ENCODE measurements at places on chromosomes 6 and 20.

DNA sequence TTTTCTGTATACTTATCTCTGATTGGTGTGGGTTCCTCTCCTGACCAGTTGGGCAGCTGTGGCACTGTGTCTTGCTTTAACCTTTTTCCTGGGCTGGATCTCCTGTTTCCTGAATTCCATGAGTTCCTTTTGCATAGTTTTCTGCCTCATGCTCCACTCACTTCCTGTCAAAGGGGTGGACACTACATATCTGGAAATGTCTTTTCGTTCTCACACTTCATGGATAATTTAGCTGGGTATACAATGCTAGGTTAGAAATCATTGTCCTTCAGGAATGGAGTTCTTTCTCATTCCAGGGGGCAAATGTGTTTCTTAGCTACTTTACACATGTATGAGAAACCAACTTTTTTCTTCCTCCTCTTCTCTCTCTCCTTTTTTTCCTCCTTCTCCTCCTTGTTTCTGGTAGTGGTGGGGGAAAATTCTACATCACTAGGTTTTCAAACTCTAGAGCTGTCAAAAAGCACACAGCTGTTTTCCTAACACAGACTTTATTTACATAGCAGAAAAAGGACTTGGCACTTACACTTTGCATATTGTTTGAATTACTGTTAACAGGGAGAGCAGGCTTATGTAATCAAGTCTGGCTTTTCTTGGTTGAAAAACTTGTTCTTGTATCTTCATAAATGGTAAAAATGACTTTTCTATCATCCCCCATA lies 9.0 kb upstream of the DDX27 start:
- no peak for DNase-seq

GRCh38 chr6:129006724-129007514 lies 124.0 kb downstream of the LAMA2 start:
- no peak for DNase-seq

DNA sequence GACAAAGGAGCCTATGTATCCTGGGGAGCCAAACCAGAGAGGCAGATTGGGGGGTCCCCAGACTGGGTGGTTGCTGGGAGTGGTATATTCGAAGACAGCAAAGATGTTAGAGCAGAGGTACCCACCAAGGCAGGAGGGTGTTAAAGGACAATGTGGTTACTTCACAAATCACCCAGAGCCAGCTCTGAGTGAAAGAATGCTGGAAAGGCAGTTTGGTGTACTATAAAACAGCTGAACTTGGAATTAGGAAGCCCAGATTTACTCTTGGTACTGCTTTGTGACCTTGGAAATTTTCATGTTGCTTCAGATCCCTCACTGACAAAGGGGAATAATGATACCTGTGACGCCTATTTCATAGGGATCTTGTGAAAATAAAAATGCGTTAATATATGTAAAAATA lies 121.6 kb downstream of the CD164 start:
- no peak for DNase-seq

GRCh38 chr6:40512340-40512739 lies 74.8 kb downstream of the LRFN2 start:
- DNase-seq = no peak

DNA sequence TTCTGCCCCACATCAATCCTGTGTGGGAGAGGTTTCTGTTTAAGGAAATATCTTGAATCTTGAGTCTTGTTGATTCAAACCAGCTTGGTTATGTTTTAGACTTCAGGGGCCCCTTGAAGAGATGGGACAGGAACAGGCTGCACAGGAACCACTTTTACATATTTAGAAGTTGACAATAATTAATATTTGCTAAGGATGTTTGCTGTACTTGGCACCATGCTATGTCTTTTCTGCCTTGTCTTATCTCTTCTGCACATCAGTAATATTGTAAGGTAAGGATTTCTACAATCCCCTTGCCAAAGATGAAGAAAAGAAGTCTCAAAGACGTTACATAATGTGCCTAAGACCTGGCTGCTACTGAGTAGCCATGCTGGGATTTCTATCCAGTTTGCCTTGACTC lies 48.0 kb upstream of the PMEPA1 start:
- DNase-seq = no peak
